ENCODE measurements at places on chromosomes 11 and 22. TPM values are rescaled to one million over a fixed set of nuclear protein-coding genes. Genes with fewer than 3 reads are reported as not detected.

The CELSR1 gene
- 0.38 TPM for total RNA-seq

The FAT3 gene
- 1.9 TPM for total RNA-seq

The CD151 gene
- 1,651 TPM for total RNA-seq

The MS4A4A gene
- not detected for total RNA-seq

The TMEM132A gene
- 28.2 TPM for total RNA-seq

The CHRM1 gene
- not detected for total RNA-seq

GRCh38 chr11:116130122-116130521 is 625.9 kb upstream of the CADM1 start:
- H3K4me1 ChIP-seq = no peaks in the 10 kb centered on the region
- H3K27me3 ChIP-seq = no peaks in the 10 kb centered on the region
- no peak overlapping the region for H3K4me3 ChIP-seq

DNA sequence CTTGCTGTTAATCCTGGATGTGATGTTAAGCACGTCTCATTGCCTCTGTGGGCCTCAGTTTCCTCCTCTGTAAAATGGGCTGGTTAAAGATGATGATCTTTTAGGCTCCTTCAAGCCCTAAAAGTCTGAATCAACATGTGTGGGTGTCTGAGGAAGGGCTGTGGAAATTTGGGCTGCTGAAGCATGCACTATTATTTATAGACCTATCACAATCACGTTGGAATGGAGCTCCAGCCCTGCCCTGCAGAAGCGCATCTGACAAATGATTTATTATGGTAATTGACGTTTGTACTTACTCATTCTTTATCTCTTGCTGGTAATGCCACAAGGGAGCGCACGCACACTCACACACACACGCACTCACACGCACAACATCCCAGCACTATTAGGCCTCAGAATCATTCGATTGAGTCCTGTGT is 20.4 kb downstream of the P2RX3 start:
- DNase-seq = peak; percentile 29
- no peaks in the 10 kb centered on the region for H3K27me3 ChIP-seq
- H3K4me1 ChIP-seq = peaks cover 11% of the 10 kb centered on the region
- no peaks in the 10 kb centered on the region for H3K36me3 ChIP-seq
- no peak overlapping the region for H3K27ac ChIP-seq
- no peak overlapping the region for H3K4me3 ChIP-seq

- H3K4me1 ChIP-seq = no peaks in the 10 kb centered on the region
- H3K27me3 ChIP-seq = no peaks in the 10 kb centered on the region
- DNase-seq = no peak
- H3K36me3 ChIP-seq = no peaks in the 10 kb centered on the region
- H3K27ac ChIP-seq = no peak overlapping the region
Measured at GRCh38 chr22:43042101-43042780, 27.3 kb upstream of the PACSIN2 start.

DNA sequence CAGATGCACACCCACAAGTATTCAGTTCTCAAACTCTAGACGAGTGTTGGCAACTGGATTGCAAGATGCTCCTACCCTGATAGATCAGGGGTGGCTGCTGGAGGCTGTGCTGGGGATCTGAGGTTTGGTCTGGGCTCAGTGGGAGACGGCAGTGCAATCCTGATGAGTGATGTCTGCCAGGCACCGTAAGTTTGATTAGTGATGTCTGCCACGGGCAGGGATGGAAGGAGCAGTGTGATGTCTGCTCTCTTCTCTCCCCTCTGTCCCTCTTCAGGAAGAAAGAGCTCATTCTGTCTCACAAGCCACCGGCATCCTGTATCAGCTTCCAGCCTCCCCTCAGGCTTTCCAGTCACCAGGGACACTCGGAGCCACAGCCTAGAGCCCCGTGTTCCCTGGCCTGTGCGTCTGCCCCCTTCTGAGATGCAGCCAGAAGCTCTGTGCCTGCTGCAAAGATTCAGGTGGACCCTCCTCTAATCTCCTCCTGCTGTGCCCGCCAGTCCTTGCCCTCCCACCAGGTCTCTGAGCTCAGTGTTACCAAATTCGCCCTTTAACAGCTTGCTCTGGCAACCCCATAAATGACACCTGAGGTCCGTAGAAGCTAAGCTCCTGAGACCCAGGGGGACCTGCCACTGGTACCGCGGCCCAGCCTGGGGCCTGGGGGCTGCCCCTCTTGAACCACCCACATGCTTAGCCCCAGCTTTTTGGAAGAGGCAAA is 19.9 kb downstream of the TP53I11 start:
- DNase-seq = no peak
- H3K27ac ChIP-seq = no peak overlapping the region
- H3K36me3 ChIP-seq = no peaks in the 10 kb centered on the region
- no peak overlapping the region for H3K4me3 ChIP-seq
- H3K4me1 ChIP-seq = no peaks in the 10 kb centered on the region
- H3K27me3 ChIP-seq = no peaks in the 10 kb centered on the region
